ENCODE measurements at places on chromosomes 11 and 22.

GRCh38 chr22:17928391-17928790, 96.0 kb downstream of the MICAL3 start:
- DNase-seq = no peak

DNA sequence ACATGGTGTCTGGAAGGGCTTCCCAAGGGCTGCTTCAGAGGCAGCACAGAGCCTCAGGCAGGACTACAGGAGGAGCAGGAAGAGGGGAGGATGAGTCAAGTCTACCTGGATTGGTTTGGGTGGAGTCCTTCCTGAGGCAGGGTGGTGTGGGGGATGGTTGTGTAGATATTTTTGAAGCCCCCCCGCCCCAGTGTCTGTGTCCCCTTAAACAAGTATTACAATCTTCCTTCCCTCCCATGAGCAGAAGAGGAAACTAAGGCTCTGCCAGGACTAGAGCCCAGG, 34.7 kb upstream of the FCHSD2 start:
- DNase-seq = no peak

- no peak for DNase-seq
Measured at GRCh38 chr22:50712341-50713007, 25.5 kb upstream of the ACR start.

DNA sequence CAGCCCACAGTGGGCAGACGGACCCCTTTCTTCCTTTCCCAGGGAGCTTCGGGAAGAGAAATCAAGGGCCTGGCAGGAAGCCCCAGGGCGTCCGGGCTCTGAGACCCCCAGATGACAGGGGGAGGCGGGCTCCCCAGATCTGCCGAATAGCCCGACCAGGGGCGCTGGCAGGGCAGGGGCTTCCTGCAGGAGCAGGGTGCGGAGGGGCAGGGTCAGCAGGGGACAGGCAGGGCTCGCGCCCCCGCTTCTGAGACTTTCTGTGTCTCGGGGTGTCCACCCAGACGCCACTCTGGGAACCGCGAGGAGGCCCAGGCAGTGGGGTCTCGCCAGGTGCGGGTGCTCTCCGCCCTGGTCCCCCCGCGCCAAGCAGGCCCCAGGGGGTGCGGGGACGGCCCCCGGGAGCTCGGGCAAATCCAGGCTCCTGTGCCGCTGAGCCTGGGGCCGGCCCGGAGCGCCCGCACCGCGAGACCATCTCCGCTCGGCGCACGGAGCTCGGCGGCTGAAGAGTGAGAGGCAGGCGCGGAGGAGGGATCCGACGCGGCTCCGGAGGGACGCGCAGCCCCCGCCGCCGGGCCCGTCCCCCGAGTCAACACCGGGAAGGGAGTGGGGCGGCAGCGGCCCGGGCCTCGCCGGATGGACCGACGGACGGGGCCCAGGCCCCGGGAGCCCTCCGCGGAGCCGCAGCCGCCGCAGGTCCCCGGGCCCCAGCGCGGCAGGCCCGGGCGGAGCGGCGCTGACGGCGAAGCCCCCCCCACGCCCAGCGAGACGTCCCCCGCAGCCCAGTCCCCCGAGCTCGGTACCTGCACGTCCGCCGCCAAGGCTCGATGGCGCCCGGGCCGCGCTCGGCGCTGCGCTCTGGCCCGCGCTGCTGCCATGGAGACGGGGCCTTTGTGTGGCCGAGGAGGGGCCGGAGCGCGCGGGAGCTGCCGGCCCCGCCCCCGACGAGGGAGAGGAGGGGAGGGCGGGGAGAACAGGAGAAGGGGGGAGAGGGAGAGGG, at the start of gene PLXNB2:
TSS of gene PLXNB2 (minus strand) at position 894 of the 997 bp plus-strand sequence. CDS start 17,062 bp downstream, outside the sequence.
- DNase-seq = no peak

- DNase-seq = no peak
Measured at GRCh38 chr22:43377548-43377895, 34.3 kb upstream of the MPPED1 start.

- no peak for DNase-seq
Measured at GRCh38 chr11:86625981-86626380, 46.4 kb downstream of the ME3 start.

DNA sequence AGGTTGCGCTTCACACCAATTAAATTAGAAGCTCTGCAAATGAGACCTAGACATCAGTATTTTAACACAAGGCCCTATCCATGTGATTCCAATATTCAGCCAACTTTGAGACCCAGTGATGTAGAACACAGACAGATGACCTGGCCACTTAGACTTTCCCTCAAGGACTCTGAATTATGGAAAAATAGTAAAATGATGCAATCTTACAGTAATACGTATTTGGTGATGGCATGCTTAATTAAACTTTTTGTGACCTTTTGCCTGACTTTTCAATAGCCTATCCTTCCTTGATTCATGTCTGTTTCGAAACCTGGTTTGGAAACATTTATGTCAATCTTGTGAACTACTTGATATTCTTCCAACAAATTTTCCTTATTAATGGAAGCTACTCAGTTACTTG, 521.2 kb downstream of the KCNA4 start:
- DNase-seq = no peak

- no peak for DNase-seq
Measured at GRCh38 chr11:122354025-122354697, 238.1 kb upstream of the BLID start.
